T-helper 17 cell (primary cell): ENCODE measurements at places on chromosomes 7 and 10.

- no peak overlapping the region for H3K4me3 ChIP-seq
- H3K36me3 ChIP-seq: no peaks in the 10 kb centered on the region
- DNase-seq: no peak
- H3K27ac ChIP-seq: no peak overlapping the region
- no peaks in the 10 kb centered on the region for H3K4me1 ChIP-seq
Measured at GRCh38 chr7:68674826-68675225, 923.4 kb upstream of the AUTS2 start.

DNA sequence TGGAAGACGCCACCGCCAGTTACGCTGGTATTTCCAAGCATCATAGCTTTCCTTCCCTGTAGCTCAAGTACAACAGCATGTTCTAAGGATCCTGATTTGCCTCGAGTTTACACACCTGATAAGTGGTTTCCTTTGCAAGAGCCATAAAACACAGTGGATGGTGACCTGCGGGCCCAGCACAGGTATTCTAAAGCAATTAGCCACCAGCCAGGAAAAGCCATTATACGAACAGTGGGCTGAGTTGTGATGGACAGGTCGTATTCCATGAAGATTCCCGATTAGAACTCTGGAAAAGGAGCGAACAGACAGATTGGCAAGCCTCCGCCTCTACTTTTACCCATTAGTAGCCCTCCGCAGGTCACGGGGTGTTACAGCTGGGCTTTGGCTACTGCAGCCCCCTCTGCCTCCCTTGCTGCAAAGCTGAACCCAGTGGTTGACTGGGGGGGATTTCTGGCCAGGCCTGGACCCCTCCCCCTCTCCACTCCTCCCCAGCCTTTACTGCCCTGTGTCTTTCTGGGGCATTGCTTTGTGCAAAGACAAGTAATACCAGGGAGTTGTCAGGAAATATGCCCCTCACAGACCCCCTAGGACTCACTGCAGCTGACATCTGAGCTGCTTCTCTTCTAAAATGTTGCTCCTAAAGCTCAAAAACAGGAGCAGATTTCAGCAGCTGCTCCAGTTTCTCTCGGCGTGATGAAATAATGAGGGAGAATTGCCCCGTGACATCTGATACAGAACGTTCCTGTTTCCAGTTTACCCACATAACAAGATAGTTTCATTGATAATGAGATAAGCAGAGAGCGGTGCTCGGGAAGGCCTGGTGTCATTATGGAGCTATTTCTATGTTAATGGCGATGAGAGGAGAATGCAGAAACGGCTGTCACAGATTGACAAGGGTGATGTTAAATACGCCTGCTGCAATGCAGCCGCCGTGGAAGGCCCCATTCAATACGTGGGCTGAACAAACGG lies 214.4 kb downstream of the CCSER2 start:
- H3K4me3 ChIP-seq: no peak overlapping the region
- peaks cover 40% of the 10 kb centered on the region for H3K27me3 ChIP-seq
- no peak overlapping the region for H3K27ac ChIP-seq
- H3K36me3 ChIP-seq: no peaks in the 10 kb centered on the region
- DNase-seq: no peak
- peaks cover 5% of the 10 kb centered on the region for H3K4me1 ChIP-seq

- H3K4me1 ChIP-seq: no peaks in the 10 kb centered on the region
- H3K36me3 ChIP-seq: no peaks in the 10 kb centered on the region
- no peak overlapping the region for H3K4me3 ChIP-seq
- H3K27ac ChIP-seq: no peak overlapping the region
- H3K27me3 ChIP-seq: no peaks in the 10 kb centered on the region
Measured at GRCh38 chr7:85162721-85163120, 24.1 kb downstream of the SEMA3D start.

DNA sequence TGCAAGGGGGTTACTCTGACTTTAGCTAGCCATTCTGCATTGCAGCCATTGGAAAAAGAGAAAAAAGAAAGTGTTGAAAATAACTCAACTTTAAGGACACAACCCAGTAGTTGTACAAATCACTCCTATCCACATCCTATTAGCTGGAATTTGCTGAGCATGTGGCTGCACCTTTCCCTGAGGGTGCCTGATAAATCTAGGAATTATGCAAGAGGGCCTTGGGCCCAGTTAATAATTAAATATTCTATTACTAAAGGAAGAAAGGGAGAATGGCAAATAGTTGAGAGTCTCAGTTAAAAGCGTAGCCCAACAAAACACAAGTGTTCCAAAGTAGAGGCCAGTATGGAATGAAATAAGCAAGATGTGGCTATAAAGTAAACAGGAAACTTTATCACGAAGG lies 200.9 kb upstream of the CNTNAP2 start:
- H3K4me1 ChIP-seq: no peaks in the 10 kb centered on the region
- H3K4me3 ChIP-seq: no peak overlapping the region
- H3K27me3 ChIP-seq: no peaks in the 10 kb centered on the region

DNA sequence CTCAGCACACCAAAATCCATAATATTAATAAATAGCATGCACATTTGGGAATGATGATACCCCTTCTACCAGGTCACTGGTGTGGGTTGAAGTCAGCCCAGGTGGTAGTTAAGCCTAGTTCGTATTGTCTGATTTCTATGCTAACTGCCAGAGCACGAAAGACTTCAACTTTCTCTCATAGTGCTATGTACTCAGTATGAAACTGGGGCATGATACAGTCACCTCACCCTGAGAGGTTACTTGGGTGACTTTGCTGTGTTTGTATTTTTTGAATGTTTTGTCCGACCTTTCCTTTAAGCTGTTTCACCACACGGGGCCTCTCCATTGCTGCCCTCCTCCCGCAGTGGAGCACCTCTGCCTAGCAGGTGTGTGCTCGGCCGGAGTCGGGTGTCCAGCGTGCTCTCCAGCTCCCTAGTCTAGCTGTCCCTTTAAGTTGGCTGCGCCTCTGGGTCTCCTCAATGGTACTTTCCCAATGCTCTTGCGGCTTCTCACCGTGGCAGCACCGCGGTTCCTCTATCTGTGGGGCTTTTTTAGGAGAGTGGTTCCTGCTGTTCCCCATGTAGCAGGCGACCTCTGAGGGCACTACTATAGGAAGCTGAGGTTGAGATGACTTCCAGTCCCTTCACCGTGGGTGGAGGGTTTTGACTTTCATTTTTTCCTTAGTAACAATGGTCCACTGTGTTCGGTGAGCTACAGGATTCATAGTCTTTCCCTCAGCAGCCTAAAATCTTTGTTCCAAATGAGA lies 524.0 kb upstream of the PFKP start:
- DNase-seq: no peak
- no peak overlapping the region for H3K27ac ChIP-seq
- H3K4me3 ChIP-seq: no peak overlapping the region

DNA sequence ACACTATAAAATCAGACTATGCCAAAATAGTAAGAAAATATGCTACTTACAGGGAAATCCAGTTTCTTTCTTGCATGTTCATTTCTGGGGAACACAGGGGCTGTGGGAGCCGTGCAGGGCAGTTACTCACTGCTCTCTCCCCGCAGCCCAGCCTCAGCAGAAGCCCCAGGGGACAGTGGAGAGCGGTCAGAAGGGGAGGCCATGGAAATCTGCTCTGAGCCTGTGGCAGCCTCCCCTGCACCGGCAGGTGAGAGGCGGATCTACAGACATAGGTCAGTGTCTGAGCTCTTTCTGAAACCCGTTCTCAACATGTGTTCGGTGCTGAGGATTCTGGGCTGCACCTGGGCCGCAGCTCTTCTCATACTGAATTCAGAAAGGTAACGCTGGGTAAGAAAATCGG lies 2.9 kb downstream of the ZNF511 start:
- no peak for DNase-seq
- no peak overlapping the region for H3K27ac ChIP-seq
- H3K4me1 ChIP-seq: peaks cover 14% of the 10 kb centered on the region
- H3K27me3 ChIP-seq: no peaks in the 10 kb centered on the region
- peaks cover 5% of the 10 kb centered on the region for H3K36me3 ChIP-seq
